ENCODE measurements at places on chromosomes 16 and 17.

DNA sequence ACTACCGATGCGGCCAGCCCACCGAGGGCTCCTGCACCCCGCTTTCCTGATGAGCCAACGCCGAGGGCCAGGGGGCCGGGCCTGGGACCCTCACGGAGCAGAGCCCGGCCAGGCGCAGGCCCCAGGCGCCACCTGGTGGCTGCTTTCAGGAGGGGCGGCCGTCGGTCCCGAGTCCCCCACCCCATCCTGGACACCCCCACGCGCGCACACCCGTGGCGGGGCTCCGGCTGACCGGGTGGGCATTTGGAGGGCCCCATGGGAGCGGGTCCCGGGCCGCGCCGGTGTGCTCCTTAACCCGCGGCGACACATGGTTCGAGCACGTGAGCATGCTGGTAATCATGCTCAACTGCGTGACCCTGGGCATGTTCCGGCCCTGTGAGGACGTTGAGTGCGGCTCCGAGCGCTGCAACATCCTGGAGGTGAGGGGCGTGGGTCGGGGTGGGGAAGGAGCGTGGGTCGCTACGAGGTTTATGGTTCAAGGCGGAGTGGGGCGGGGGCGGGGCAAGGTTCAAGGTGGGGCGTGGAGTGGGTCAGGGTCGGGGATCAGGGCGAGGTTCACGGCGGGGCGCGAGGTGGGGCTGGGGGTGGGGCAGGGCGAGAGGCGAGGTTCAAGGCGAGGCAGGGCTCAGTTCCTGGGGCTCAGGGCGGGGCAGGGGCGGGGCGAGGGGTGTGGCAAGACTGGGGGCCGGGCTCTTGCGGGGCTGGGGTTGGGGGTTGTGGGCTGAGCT, 30.2 kb downstream of the TPSG1 start:
- no peak for DNase-seq

DNA sequence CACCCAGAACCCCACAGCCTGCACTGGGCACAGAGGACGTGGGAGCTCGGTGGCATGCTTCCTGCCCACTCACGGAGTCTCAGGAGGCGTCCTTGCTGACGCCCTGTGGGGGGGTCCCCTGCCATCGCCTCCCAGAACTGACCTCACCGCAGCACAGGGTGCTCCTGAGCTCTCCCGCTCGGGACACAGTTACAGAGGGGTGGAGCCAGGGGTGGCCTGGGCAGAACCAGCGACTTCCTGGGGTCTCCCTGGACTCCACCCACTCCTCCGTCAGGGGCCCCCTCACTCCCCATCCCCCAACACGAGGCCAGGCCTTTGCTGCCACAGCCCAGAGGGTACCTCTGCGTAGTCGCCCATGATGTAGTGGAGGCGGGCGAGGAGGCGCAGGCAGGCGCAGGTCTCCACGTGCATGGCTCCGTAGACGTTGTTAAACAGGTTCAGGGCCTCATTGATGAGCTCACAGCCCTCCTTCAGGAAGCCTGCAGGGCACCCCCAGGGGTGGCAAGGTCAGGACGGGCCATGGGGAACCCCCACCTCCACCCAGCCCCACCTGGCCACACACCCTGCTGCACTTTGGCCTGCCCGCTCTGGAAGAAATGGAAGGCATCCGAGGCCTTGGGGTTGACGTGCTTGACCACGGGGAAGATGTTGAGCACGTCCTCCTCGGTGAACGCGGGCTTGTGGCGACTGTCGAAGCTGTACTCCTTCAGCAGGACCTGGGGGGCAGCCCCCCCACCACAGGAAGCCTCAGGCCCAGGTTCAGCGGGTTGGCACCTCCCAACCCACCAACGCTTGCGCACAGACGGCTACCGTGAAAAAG, 17.8 kb downstream of the CLUH start:
- DNase-seq: no peak

DNA sequence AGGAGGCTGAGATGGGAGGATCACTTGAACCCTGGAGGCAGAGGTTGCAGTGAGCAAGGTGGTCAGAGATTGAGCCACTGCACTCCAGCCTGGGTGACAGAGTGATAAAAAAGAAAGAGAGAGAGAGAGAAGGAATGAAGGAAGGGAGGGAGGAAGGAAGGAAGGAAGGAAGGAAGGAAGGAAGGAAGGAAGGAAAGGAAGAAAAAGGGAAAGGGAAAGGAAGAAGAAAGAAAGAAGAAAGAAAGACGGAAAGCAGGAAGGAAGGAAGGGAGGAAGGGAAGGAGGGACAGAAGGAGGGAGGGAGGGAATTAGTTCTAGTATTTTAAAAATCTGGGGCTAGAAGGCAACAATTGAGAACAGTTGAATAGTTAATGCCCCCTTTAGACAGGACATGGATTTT, 161.5 kb upstream of the CACNG3 start:
- DNase-seq: no peak

DNA sequence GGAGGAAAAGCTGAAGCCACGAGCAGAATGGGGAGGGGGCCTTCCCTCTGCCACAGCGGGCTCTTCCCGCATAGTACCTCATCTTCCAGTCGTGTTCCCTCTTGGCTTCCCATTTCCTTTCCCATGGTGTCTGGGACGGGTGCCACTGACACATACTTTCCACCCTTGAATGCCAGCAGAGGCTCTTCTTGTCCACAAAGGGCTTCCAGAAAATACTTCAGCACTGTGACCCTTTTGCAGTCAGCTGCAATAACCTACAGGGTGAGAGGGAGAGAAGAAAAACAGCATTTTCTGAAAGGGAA, 30.7 kb downstream of the HIC1 start:
- no peak for DNase-seq

- no peak for DNase-seq
Measured at GRCh38 chr16:49121636-49122035, 160.0 kb downstream of the CBLN1 start.

DNA sequence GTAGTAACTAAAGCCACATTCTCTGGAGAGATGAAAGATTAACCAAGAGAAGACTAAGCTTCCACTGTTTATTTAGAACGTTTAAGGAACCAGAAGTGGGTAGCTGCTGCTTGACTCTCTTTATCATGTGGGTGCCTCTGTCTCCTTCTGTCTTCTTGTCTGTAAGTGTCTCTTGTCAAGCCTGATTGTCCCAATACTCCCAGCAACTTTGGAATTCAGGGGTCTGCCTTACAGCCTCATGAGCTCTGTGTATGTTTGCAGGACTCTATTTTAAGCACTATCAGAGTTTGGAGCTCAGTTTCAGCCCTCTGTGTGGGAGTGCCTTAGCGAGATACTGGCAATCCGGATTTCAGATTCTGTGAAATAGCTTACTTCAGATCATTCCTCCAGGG, 29.3 kb upstream of the SPACA3 start:
- no peak for DNase-seq

GRCh38 chr16:48188449-48189102, 32.8 kb upstream of the ABCC12 start:
- DNase-seq: no peak

- no peak for DNase-seq
Measured at GRCh38 chr16:766008-766819, 5.7 kb downstream of the MSLN start.

GRCh38 chr16:29862383-29862883, 593 bp downstream of the CDIPT start:
- DNase-seq: no peak

DNA sequence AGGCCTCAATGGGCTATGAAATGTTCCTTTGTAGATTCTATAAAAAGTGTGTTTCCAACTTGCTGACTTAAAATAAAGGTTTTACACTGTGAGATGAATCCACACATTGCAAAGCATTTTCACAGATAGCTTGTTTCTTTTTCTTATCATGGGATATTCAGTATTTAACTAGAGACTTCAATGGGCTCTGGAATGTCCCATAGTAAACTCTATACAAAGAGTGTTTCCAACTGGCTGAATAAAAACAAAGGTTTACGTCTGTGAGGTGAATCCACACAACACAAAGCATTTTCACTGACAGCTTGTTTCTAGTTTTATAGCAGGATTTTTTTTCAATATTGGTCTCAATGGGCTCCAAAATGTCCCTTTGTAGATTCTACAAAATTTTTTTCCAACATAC, 550.1 kb downstream of the KCNJ18 start:
- DNase-seq: no peak

DNA sequence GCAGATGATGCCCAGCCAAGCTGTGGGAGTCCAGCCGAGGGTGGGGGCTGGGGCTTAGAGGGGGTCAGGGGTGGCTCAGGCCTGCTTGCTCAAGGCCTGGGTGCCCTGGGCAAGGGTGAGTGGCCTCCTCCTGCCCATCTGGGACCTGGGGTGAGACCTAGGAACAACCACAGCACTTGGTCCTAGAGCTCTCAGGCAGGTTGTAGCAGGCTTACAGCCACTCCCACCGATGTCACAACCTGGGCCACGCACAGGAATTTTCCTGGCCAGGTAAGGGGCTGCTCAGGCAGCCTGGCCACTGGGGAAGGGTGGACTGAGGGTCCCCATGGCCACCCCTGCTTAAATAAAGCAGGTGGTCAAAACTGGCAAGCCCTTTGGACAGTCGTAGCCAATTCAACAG, 6.3 kb upstream of the SREBF1 start:
- no peak for DNase-seq

DNA sequence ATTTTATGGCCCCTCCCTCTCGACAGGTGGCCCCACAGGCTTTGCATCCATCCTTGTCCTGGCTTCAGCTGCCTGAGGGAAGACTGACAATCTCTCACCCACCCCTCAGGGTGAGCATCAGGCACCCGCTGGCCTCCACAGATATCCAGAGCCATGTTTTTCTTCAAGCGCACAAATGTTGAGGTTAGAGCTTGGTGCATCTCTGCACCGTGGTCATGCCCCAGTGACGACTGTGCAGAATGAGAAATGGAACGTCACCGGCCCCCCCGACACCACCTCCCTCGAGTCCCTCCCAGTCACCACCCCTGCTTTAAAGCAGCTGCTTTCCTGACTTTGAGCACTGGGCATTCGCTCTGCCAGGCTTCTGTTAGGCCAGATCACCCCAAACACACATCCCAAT, 19.8 kb upstream of the TIMP2 start:
- DNase-seq: no peak

DNA sequence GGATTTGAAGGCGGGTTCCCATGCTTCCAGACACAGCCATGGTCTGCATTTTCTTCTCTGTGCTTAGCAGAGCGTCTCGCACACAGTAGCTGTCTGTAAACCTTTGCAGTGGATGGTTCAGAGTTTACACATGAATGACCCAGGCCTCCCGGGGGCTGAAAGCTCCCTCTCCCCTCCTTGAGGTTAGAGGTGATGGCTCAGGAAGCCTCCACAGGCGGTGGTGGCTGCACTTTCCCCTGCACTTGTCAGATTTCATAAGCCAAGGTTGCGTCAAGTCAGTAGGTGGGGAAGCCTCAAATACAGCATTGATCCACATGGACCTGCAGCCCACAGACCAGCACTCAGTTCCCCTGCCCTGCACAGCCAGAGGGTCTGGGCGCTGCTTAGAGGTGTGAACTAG, 211.9 kb downstream of the KATNIP start:
- no peak for DNase-seq

DNA sequence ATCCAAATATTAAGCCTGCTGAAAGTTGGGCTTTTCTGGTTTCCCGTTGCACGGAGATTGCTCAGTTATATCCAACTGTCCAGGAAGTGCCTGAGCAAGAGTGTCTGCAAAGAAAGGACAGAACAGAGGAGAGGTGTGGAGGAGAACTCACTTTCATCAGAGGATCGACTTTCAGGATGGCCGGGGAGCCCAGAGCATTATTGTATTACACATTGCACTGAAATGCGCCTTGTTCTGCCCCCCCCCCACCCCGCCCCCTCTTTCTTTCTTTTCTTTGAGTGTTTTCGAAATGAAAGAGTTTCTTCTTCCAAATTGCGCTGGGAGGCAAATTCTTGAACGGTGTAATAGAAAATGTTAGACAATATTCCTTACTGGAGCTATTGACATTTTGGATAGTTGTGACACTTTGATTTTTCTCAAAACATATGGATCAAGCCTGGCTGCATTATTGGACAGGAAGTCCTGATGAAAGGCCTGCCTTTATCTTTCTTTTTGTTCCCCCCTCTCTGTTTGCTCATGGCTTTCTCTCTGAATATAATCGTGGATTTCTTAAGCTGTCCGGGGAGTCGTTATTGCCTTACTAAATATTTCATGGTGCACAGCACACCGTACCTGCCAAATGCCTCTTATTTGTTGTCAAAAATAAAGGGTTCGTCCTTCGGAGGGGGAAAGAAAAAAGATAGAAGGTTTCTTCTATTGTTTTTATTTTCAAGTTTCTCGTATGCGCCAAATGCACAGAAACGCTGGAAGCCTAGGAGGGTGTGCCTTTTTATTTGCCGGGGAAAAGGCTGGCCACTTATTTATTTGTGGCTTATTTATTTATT, 110.8 kb downstream of the IRX3 start:
- DNase-seq: no peak

DNA sequence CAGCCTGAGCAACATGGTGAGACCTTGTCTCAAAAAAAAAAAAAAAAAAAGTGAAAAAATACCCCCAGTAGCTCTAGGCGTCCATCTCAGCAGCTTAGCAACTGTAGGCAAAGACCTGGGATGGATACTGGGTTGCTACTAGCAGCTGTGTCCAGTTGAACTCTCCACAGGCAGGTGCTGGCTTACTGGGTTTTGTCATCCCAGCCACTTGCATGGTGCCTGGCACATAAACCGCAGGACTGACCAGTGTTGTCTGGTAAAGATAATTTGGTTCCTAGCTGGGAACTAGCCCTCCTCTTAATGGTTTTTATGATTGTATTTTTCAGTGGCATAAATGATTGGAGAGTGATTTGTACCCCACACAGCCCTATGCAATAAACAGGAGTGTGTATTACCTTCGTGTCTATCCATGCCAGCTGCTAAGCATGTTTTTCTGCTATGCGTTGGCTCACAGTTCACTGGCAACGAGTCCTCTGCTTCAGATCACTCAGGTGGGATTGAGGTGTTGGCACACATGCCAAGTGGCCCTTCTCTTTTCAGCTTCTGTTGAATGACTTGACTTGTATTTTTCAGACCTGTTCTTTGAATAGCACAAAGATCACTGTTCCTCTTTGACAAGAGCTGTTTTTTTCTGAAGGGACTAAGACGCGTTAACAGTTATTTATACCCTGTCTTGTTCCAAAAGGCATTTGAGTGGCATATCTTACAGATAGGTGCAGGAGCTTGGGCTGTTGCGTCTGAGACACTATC, 352.9 kb downstream of the SNX29 start:
- no peak for DNase-seq

DNA sequence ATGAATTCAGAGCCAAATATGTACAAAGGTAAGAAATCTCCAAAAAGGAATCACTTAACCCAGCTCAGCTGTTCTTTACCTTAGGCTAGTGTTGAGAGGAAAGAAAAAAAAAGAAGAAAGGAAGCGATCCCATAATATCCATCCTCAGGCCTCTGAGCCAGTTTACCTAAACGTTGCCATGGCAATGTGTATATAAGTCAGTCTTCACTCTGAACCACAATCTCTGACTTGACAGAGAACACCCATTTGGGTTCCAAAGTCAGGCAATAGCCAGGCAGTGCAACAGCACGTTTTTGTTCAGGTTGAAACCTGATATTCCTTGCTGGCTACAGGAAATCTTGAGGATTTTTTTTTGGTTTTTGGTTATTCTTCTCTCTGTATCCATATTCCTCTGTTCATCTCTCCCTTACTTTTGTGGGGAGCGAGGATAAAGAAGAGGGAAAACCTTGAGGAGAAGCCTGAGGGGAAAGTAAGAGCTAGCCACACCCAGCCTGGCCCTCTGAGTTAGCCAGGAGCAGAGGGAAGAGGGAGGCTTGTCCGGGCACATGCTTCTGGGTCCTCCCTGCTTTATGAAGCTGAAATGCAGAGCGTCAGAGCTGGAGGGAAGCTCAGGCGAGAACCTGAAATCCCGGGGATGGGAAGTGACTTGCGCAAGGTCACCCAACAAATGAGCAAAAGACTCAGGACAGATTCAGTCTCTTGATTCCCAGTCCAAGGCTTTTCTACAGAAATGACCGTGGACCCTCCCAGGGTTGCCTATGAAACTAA, 152.7 kb downstream of the SOX9 start:
- no peak for DNase-seq

GRCh38 chr16:12558641-12559040, 245.0 kb downstream of the CPPED1 start:
- DNase-seq: no peak

All from stimulated activated CD8-positive, alpha-beta memory T cell treated with anti-CD3 and anti-CD28 coated beads, Interleukin-7, amount 100 ng/mL, for 48 hours (primary cell).